ENCODE measurements at places on chromosomes 11 and 22. TPM values are rescaled to one million over a fixed set of nuclear protein-coding genes. Genes with fewer than 3 reads are reported as not detected.

The TMA7B gene
- total RNA-seq: not detected

The NXF1 gene
- total RNA-seq: 40.9 TPM

The ANGPTL5 gene
- total RNA-seq: not detected

The CCDC88B gene
- total RNA-seq: 1.3 TPM

The BIK gene
- total RNA-seq: 28.5 TPM

The TUB gene
- 3.3 TPM for total RNA-seq

The NLRP10 gene
- total RNA-seq: not detected

The CYP2D6 gene
- total RNA-seq: 1.1 TPM

- DNase-seq: no peak
These were observed 472.3 kb downstream of the FAM181B start for GRCh38 chr11:82261367-82261766.

DNA sequence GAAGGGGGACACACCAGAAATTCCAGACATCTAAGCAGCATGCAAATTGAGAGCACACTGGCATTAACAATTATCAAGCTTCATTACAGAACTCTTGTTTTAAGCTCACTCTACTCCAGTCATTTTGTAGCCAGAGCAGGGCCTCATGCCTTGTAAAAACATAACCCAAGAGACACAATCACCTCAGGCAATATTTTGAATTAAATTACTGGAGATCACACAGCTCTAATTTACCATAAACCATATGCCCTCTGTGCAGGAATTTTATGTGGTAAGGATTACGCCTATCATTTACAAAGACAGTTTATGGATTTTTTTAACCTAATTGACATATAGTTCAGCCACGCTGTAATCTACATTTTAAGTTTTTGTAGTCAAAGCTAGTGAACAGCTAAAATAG is 414.1 kb upstream of the DDI1 start:
- DNase-seq: no peak

DNA sequence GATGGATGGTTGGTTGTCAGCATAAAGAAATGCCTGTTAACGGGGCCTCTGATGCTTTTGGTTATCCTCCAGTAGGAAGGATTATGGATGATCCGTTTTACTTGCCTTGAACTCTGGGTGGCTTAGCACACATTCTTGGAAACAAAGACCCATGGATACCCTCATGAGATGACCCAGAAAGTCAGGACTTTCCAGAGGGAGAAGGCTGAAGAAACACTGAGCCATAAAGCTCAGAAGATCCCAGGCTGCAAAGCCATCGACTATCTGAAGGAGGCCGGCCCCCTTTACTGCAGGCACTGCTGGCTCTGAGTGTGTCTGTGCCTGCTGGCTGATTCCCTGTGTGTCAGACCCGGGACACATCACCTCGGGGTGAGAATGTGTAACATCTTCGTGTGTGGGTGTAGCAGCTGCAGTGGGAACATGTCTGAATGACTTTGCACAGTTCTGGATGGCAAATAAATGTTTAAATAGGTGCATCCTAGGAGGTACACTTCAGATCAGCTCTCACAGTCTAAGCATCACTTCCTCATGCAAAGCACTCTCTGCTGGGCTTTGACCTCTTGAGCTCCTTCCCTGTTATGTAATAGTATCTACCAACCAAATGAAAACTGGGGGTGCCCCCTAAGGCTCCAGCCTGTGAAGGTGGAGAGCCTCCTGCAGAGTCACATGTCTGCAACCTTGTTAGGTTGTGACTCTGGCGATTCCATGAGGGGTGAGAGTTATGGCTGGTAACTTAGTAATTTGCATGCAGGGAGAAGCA is 1084.9 kb downstream of the TBC1D22A start:
- DNase-seq: no peak

DNA sequence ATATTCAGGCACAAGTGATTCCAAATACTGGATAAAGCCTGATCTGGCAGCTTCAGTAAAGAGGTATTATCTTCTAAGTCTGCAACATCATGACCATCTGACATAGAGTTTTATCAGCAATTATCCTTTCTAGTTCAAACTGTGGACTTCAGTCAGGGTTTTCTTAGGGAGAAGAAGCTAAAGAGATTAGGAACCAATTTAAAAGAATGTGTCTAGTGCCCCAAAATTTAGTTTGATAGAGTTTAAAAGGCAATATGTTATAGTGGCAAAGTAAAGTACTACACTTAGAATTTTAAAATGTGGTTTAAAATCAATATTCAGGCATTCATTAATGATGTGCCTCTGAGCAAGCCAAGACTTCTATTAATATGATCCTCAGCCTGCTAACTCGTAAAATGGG is 5.4 kb downstream of the PAK1 start:
- DNase-seq: no peak

DNA sequence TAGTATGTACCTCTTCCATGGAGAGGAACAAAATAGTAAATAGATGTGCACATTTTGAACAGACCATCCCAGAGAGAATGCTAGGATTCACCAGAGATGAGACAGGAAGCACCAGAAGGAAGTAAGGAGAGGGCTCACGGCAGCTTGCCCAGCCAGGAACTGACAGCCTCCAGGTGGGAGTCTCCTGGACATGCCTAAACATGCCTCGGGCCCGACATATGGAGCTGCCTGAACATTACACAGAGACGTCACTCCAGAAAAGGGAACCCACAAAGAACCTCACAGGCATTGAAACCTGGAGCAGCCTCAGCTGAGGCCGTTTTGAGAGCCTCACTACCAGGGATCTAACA is 67.4 kb downstream of the BRD1 start:
- DNase-seq: no peak

- DNase-seq: no peak
These were observed 5.5 kb downstream of the OPCML start for GRCh38 chr11:133526790-133527189.

DNA sequence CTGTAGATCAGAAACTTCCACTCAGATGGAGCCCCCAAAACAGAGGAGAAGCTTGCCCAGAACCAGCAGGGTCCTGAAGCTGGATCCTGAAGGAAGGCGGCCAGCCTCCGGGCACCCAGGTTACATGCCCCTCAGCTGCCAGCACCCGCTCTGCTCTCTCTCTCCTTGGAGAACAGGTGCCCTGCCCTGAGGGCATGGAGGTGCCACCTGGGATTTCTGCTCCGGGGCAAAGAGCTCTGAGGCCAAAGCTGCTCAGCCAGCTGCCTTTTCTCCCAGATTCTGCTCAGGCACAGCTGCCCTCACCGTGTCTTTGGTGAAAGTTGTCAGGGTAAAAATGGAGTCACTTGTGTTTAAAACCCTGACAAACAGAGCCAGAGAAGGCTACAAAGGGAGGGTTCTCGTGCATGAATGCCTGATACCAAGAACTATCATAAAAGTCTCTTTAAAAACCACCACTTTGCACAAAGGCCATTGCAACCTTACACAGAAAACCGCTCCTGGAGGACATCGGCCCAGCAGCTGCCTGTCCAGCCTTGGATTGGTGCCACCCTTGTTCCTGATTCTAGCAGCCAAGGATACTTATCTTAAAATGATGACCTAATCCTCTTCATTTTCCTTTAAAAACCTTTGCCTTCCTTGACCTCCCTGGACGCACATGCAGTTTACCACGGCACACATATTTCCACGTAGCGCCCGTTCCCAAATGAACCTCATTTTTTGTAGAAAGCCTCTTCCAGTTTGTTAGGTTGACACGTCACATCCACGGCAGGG is 140.0 kb downstream of the CACNA1I start:
- no peak for DNase-seq

- DNase-seq: no peak
These were observed 18.5 kb downstream of the TRIM5 start for GRCh38 chr11:5666402-5666793.

GRCh38 chr22:24424001-24424900 is 3.1 kb upstream of the ADORA2A start:
- no peak for DNase-seq

- no peak for DNase-seq
These were observed 1165.1 kb downstream of the LRRC4C start for GRCh38 chr11:40294349-40294735.

DNA sequence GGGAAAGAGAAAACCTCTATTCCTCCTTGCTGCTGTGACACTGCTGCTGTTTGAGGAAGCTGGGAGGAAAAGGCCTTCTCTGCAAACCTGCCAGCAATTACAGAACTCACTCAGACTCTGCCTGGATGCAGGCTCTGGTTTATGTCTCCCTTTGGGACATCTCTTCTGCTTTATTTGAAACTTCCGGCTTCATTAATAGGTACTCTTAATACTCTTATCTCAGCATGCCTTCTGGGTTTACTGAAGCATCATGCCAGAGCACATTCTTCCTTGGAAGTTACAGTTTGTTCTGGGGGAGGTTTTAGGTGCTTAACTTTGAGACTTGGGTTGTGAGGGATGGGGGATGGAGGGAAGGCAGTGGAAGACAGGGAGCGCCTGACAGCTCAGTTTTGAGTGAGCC is 79.9 kb downstream of the NAV2 start:
- DNase-seq: no peak

DNA sequence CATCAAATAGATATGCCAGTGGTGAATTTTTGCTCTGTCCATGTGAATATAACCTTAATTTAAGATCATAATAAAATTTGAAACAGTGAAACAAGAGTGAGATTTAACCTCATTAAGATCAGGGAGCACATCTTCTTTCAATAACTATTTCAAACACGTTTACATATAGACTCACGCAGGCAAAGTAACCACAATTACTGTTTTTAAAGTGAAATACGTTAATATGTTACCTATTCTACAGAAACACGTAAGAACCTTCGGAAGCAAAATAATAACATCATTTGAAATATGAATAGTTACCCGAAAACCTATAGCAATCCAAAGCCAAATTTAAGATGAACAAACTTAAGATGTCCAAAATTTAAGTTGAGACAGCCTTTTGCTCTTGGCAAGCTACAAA is 136.2 kb upstream of the ZC3H12C start:
- DNase-seq: no peak

DNA sequence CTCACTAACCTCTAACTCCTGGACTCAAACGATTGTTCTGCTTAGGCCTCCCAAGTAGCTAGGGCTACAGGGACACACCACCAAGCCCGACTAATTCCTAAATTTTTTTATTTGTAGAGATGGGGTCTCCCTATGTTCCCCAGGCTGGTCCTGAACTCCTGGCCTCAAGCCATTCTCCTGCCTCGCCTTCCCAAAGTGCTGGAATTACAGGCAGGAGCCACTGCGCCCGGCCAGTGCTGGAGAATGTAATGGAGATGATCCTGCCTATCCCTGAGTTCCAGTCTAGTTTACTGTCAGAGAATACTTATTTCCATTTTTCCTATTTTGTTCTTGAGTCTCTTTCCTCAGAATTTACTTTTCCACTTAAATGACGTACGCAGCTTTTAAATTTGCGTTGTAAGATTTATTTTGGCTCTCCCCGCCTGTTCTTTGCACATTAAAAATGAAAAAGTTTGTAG is at the start of gene CHEK1:
CHEK1 (plus strand) TSS at position 408 of the 458 bp plus-strand sequence. CDS start 1,606 bp downstream, outside the sequence.
- DNase-seq: no peak

Measured in kidney epithelial cell (primary cell).